ENCODE measurements at places on chromosomes 2 and 18.
A peak's percentile ranks its signal among the peaks of the same experiment; 100 is the strongest.

DNA sequence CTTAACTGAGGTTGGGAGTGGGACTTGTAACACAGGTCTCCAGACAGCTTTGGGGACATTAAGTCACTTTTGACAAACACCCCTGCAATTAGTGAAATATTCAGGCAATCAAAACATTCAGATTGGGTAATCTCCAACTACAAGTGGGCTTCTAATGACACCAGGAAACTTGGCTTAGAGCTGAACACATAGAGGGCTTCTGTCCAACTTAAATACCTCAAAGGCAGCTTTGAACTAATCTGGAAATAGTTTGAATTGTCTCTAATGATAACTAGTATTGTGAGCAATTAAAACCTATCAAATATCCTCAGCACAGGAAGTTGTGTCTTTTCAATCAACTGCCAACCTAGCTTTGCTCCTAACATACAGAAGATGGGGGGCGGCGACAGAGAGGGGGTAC, 5.1 kb upstream of the ASPRV1 start:
- no peak for DNase-seq

- no peak for DNase-seq
These were observed 1.0 kb upstream of the CUL3 start for GRCh38 chr2:224586127-224586695.

DNA sequence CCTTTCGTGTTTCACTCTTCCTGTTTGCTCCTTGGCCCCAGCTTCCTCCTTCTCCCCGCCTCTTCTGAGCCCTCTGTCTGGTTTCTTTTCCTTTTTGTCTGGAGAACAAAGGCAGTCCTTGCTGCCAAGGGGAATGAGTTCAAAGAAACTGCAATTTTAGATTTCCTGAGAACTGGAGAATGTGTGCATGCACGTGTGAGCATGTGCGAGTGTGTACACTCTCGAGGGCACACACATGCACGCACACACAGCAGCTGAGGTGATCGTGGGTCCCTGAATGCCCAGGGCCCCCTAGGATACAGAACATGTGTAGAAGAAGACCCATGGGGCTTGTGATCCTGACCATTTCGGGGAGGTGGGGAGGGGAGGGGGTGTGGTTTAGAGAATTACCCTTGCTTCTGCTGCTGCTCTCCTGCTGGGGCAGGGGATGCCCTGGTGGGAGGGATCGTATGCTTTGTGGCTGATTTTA, 151.8 kb downstream of the DYSF start:
- DNase-seq: no peak

GRCh38 chr2:154158101-154158500, 286.4 kb downstream of the GALNT13 start:
- DNase-seq: no peak

DNA sequence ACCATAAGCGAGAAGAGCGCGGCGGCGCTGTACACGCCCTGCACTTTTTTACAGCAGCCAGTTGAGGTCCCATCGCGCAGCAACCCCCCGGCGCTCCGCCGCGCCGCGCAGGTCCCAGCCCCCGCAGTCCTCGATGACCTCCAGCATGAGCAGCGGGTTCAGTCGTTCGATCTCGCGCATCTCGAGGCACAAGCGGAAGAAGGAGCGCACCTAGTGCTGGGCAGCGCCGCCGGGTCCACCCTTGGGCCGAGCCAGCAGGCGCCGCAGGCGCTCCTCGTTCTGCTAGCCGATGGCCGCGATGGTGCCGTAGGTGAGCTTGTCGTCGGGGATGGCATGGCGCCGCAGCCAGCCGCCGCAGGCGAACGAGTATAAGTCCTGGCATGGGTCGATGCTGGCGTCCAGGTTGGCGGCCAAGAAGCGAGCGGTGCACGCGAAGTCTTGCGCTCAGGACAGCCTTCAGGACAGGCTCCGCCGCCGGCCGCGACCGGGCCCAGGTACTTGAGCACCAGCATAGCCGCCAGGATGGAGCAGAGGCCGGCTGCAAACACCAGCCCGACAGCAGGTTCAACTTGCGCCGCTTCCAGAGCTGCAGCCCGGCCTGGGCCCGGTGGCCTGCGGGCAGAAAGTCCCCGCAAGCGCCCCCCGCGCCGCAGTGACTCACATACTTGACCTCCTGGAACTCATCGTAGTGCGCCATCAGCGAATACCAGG, 8.3 kb downstream of the ALPP start:
- DNase-seq: no peak

- DNase-seq: no peak
These were observed 271.7 kb upstream of the DOK6 start for GRCh38 chr18:69128978-69129377.

GRCh38 chr2:86622519-86623042, 1.1 kb downstream of the RNF103 start:
- DNase-seq: no peak

DNA sequence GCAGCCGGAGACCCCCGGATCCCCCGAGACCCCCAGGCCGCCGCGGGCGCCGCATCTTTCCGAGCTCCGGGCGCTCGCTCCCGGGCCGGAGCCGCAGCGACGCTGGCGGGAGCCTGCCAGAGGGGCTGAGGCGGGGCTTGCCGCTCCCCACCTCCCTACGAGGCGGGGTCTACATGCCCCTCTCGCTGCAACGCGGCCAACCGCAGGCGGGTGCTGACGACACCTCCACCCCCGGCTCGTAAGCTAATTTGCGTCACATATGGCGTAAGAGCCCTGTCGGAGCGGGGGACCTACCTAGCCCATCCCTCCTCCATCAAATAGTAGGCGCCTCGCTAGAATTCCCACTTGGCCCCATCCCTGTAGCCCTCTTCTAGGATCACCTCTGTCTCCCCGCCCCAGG, at the start of gene PTPRN:
Gene PTPRN, minus strand, starts transcription at position 124 of the 400 bp plus-strand sequence. Its CDS starts 69 bp downstream, at position 55.
- DNase-seq: peak; percentile 80

GRCh38 chr2:221807706-221808105, 235.6 kb upstream of the EPHA4 start:
- DNase-seq: no peak

- no peak for DNase-seq
These were observed 1597.5 kb upstream of the PIK3C3 start for GRCh38 chr18:40357536-40357935.

DNA sequence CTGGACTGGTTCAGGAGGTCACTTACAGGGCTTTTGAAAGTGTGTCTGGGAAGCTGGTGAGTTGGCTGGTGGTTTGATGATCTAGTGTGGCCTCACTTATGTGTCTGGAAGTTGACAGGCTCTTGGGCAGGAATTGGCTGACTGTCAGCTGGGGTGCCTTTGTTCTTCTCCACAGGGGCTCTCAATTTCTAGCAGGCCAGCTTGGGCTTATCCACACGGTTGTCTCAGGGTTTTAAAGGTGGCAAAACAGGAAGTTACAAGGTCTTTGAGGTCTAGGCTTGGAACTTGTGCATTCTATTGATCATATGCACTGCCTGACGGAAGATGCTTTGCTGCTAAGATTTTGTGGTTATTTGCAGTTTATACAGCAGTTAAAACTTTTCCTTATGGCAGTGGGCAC, 52.0 kb upstream of the CELF4 start:
- no peak for DNase-seq

GRCh38 chr2:200351815-200352214, 45.3 kb downstream of the SPATS2L start:
- no peak for DNase-seq

DNA sequence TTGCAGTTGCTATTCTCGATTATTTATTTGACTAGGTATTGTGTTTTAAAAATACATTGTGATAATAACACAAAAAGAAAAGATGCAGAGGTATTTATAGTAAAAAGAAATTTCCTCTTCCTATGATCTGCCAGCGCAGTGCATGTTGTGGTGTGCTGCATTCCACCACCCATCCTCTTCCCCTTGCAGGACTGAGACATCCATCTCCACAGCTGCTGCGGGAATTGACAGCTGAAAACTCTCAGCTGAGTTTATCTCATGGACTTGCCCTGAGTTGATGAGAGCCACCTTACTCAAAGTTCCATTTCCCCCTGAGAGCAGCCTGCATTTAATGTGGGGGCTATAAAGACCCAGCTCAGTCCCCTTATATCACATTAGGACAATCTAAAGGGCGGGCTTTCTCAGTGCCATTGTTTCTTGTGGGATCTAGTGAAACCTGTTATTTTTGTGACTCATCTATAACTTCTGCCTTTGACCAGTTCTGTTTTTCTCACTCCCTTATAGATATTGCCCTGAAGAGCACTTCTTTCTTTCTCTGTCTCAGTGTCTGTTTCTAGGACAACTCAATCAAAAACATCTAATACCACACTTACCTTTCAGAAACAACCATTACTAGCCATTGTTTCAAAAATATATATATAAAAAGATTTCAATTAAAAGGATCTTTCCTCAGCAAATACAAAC, 698.5 kb downstream of the NR4A2 start:
- DNase-seq: no peak

GRCh38 chr2:3429066-3429610, 49.6 kb downstream of the TRAPPC12 start:
- no peak for DNase-seq

GRCh38 chr2:191148791-191149190, 2.0 kb downstream of the STAT4 start:
- DNase-seq: no peak

DNA sequence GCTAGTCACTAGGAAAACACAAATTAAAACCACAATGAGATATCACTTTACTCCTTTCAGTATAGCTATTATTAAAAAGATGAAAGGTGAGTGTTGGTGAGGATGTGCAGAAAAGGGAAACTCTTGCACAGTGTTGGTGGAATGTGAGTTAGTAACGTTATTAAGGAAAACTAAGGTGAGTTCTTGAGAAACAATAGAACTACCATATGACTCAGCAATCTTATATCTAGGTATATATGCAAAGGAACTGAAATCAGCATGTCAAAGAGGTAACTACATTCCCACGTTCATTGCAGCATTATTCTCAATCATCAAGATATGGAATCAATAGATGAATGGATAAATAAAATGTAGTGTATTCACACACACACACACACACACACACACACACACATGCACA, 117.3 kb upstream of the HNMT start:
- DNase-seq: no peak

GRCh38 chr2:51717312-51717711, 685.4 kb upstream of the NRXN1 start:
- no peak for DNase-seq

DNA sequence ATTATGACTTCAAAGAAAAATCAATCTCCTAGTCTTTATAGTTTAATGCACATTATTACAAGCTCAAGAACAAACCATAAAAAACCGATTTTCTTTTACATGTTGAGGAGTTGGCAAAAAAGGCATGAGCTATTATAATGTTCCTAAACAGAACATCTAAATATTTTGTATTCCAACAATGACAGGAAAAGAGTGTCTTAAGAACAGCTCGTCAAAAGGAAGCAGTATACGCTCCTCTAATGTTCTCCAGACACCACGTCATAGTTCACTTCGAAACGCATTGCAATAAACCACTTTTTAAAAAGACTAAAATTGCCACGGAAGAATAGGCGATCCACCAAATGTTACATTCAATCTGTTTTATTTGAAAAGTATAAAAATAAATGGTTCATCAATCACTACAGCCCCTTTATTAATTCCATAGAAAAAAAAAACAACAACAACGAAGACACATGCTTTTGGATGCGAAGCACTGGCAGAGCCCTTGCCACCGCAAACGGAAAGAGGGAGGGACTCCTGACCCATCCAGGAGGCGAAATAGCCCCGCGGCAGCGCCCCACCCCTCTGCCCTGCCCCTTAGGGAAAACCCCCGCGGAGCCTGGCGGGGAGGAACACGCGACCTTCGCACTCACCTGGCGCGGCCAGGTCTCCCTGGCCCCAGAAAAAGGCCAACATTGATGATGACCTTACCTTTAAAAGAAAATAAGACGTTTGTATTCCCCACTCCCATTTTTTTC, 45.8 kb downstream of the MBP start:
- DNase-seq: no peak

DNA sequence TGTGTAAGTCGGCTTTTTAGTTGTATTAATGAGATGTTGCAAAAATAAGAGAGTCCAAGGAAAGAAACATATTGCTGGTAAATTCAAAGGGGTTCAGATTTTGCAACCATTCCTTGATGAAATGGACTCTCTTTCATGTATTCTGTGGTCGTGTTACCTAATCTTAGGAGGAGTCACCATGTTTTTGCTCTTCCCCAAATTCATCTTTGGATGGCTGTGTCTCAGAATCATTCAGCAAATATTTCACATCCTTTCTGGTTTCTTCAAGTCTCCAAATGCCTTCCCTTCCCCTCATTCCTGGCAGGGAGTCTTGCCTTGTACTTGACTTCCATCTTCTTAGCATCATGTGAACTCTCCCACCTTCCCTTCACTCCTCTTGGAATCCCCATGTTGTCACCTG, 66.1 kb downstream of the PTPRM start:
- DNase-seq: no peak

GRCh38 chr2:58992062-58992706, 751.1 kb upstream of the FANCL start:
- DNase-seq: no peak

DNA sequence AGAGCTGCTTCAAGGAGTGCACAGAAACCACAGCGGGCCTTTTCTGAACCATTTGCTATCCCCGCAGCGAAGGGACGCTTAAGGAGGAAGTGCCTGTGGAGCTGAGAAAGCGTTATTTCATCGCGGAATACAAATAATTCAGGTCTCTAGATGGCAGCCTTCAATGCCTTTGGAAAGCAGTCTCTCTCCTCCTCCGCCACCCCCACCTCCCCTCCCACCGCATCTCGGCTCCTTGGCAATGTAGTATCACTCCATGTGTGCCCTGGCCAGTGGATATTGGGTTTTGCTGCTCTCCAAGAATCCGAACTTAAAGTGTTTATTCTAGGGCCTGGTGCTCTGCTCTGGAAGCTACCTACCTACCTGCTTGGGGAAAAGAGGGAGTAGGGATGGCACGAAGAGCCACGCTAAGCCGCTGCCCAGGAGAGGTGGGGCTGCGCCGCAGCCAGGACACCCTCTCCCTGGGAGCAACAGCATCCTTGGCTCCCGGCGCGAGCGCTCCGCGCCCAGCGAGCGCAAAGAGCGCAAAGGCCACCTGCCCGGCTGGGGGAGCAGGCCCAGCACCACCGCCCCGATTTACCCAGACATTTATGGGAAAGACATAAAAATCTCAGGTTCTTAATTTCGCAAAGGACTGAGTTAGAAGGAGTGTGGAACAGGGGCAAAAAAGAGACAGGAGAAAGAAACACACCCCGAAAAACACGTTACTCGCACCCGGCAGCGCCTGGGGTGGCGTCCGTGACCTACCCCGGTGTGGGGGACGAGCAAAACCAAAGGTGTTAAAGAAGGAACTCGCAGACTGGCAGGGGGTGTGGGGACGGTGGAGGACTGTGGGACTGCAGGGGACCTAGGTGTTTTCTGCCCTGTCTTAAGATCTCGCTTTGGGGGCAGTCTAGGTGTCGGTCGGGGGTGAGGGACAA, 1.0 kb downstream of the SPHKAP start:
- DNase-seq: no peak

- no peak for DNase-seq
These were observed 86.6 kb downstream of the DTNB start for GRCh38 chr2:25586726-25587144.

GRCh38 chr2:215812966-215813365, 200.4 kb downstream of the MREG start:
- DNase-seq: no peak

DNA sequence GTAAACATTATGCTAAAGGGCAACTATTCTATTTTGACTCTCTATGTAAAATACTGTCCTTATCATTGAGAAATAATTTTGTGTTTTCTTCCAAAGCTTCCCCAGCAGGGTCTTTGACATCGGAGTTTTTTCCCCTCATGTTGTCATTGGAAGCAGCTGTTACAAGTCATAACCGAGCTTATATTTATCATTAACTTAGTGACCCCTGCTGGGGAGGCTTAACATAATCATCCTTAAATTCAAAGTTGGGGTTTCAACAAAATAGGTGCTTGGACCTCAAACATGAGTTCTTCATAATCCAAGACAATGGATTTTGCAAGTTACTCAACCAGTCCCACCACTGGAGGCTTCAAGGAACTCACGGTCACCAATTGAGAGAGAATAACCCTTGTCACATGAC, 330.9 kb downstream of the DCC start:
- DNase-seq: no peak
